Stimulated activated CD4-positive, alpha-beta T cell treated with anti-CD3 and anti-CD28 coated beads, Interleukin-15, amount 100 ng/mL, for 1 hour (primary cell): ENCODE measurements at places on chromosomes 6 and 20.

DNA sequence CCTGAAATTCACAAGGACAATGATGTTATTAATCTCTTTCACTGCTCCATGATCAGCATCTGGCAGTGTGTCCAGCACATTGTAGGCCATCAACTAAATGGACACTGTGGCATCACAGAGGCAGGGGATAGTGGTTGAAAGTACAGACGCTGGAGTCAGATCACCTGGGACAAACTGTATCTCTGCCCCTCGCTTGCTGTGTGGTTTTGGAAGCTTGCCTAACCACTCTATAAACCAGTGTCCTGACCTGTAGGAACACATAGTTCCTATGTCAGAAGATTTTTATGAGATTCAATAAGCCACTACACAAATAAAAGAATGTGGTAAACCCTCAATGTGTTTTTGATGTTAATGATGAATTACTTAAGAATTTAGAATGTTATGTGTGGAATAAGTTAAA is 219.3 kb upstream of the RNF217 start:
- DNase-seq = no peak

DNA sequence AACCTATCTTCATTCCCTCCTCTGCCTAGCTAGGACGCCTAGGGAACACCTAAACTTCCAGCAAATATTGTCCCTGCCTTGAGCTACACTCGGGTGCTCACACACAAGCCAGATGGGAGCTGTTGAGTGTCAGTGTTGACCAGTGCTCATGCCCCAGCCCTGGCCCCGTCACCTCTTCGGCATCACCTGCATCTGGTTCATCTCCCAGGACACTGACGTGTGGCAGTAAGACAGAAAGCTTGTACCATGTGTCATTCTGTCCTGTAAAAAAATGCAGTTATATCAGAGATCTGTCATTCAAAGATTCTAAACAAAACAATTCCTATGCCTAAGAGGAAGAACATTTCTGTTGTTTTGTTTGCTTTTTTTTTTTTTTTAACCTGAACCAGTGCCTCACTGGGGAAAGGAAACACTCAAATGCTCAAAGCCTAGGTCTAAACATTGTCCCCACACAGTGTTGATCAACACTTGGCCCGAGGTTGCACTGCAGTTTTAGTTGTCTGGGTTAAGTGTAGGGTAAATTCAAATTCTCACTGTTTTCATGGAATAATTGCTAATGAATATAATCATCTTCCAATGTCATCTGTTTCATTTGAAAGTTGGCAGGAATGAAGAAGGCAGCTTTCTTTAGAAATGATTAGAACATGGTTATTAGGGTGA is 102.7 kb upstream of the SASH1 start:
- no peak for DNase-seq

DNA sequence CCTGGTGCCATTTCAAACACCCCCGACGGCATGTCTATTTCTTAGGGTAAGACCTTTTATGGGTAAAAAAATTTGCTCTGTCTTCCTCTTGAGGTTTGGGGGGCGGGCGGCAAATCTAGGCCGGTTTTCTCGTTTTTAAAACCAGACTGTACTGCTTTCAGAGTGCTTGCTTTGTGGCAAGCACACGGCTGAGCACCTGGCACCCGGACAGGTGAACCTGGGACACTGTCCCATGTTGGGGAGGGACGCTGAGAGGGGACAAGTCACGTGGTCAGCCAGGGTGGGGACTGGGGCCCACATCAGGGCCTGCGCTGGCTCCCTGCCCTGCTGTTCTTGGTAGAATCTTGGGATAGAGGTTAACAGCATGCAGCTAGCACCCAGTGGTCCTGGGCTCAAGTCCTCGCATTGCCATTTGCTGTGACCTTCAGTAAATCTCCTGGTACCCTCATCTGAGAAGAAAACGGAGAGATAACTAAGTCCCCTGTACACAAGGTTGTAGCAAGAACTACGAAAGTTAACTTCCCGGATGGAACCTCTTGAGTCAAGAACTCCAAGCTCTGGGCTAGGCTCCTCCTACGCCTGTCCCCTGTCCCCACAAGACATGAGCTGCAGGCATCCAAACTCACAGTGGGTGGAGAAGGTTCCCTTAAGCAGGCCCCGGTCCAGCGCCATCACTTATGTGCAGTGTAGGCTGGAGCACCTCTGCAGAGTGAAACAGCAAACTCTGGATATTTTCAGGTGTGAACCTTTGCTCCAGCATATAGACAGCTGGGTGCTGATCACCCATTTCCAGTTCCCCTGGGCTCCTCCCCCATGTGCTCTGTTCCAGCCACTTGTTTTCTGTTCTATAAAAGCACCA is 41.7 kb downstream of the PMEPA1 start:
- no peak for DNase-seq

GRCh38 chr6:135985471-135985870 is 134.0 kb downstream of the PDE7B start:
- DNase-seq = no peak

GRCh38 chr6:157873735-157874344 is 50.8 kb downstream of the SNX9 start:
- DNase-seq = peak; percentile 76
